ENCODE measurements at places on chromosomes 12 and 14.

- DNase-seq: no peak
These were observed 245.4 kb downstream of the DIO2 start for GRCh38 chr14:79965896-79966295.

- peak; percentile 49 for DNase-seq
These were observed 629 bp downstream of the KCNMB4 start for GRCh38 chr12:70366581-70367257.

DNA sequence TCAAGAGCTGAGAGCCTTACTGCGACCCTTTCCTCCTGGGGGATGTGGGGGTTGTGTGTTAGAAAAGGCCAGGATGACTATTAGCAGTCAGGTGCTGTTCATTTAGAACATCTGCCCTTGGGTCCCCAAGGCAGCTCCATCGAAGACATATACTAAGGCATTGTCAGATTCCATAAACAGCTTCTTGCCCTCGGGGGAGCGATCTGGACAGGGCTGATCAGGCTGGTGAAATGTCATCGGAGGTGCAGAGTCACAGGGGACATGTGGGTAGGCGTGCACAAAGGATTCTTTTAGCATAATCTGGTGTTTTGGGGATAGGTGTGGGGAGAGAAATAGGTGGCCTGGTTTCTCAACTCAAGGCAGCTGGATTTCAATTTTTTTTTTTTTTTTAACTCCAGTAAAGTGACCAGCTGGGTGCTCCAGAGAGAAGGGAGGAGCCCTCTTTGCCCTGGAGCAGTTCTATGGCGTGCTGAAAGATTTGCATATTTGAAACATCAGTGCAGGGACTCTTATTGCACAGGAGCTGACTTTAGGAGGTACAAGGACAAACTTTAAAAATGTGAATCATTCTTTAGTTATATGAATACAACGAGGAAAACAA lies 160.1 kb downstream of the SUDS3 start:
- no peak for DNase-seq

DNA sequence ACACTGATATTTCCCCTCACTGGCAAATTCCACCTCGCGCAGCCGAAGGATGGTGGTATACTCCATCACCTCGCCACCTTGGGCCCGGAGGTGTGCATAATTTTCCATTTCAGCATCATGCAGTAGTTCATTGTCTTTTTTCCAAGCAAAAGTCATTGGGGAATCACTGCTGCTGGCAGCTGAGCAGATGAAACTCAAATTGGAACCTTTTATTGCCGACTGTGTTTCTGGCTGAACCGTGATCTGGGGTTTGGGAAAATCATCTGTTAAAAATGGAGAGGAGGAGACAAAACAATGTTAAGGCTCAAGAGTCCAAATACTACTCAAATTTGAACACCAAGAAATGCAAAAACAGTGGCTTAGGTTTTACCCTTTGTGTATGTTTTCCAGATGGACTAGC lies 39.7 kb downstream of the LRIG3 start:
- DNase-seq: no peak

DNA sequence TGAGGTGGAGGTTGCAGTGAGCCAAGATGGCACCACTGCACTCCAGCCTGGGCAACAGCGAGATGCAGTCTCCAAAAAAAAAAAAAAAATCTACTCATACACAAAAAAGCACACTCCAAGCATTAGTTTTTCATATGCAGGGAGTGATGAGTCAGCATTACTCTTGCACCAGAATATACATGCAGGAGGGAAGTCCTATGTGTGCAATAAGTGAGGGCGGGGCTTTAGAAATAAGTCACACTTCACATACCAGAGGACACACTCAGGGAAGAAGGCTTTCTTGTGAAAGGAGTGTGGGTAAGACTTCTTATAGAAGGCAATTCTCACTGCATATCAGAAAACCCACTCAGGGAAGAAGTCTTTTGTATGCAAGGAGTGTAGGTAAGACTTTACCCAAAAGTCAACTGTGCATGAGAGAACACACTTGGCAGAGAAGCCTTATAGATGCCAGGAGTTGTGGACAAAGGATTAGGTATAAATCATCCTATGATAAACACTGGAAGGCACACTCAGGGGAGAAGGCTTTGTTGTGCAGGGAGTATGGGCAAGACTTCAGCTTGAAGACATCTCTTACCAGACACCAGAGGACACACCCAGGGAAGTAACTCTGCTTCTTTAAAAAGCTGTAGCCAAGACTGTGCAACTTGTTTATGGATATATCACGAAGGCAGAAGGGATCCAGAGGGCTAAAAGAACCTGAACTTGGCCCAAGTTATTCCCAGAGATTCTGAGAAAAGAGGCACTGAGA lies 50.5 kb downstream of the ATF7 start:
- DNase-seq: no peak

- peak; percentile 48 for DNase-seq
These were observed 44.3 kb downstream of the NCOR2 start for GRCh38 chr12:124523071-124523470.

GRCh38 chr12:55629058-55629841 lies 7.4 kb upstream of the OR10P1 start:
- DNase-seq: no peak

GRCh38 chr12:40330180-40330579 lies 105.4 kb downstream of the LRRK2 start:
- no peak for DNase-seq

DNA sequence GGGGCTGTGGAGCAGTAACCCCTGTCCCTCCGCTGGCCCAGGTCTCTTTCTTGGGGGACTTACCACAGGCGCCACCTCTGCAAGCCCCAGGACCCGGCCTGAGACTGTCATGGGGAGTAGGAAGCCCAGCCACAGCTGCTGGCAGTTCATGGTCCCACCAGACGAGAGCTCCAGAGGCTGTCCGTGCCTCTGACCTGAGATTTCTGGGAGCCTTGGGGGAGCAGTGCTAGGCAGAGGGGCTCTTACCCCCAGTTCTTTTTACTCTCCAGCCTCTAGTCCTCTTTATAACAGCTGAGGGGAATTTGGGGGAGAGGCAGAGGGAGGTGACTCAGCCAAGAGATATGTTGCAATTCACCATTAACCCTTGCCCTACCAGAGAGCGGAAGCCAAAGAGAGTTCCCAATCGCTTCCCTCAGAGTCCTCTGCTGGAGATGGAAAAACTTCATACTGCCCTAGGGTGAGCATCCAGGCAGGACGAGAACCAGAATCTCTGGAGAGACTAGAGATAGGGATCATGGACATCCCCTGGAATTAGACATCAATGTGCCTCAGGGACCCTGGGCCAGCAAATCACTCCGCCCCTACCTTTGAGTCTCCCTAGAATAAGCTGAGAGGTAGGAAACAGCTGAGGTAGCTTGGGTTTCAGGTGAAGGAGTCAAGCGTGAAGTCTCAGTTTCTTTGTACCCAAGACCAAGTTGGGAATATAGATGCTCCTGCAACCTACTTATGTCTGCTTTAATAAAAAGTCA lies at the start of gene MMP19:
Gene MMP19, minus strand, starts transcription at position 256 of the 749 bp plus-strand sequence. Its CDS starts 106 bp downstream, at position 150.
- DNase-seq: no peak
